Mesothelial cell of epicardium (in vitro differentiated cells): ENCODE measurements at places on chromosomes 2 and 18.

DNA sequence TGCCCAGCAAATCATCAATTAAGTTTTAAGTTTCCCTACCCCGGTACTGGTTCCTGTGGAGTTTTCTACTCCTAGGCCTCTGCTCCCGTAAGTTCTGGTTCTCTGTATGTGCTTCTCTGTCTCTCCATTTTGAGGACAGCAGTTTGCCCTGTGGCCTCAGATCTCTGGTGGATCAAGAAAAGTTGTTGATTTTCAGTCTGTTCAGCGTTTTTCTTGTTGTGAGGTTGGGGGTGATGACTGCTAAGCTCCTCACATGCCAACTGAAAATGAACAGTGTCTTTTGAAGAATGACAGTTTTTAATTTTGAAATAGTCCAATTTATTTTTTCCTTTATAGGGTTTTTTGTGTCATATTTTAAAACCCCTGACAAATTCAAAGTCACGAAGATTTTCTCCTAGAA, 31.7 kb downstream of the PROC start:
- no peak for DNase-seq

DNA sequence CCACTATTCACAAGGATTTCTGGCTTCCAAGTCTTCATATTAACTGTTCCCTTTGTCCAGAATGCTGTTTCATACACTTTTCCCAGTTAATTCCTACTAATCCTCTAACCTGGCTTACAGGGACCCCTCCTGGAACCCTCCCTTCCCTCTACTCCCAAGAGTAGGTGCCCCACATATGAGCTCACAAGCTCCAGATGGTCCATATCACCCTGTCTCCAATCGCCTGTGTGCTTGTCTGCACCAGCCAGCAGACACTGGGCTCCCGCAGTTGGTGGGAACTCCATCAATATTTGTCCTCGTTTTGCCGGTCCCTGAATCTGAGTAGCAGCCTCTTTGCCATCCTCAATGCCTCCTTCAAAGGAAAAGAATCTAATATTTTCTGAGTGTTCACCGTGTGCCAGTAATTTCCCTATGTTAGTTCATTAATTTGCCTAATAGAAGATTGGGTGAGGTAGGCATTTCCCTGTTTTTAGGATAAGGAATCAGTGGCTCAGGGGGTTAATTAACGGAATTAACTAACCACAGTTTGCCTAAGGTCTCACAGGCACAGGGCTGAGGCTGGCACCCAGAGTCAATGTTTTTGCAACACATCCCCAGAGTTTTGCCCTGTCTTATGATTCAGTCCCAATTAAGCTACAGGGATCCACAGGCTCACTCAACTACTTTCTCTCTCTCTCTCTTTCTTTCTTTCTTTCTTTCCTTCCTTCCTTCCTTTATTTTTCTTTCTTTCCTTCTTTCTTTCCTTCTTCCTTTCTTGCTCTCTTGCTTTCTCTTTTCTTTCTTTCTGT, 141.6 kb upstream of the CYP1B1 start:
- DNase-seq = no peak

- no peak for DNase-seq
Measured at GRCh38 chr2:168315331-168316072, 68.1 kb upstream of the STK39 start.

DNA sequence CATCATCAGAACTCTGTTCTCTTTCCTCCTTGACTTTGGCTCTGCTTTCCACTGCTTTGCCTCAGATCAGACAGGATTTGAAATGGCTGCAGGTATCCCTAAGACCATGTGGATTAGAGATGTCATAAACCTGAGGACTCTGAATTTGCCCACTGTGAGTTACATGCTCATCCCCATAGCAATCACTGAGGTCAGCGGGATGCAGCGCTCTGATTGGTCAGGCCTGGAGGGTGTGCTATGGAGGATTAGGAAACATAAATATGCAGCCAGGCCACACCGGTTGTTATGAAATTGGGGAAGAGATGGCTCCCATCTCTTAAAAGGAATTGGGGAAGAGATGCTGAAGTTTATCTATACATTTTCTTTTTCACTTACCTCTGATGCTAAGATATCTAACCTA, 73.7 kb upstream of the DNAJC10 start:
- DNase-seq = no peak

GRCh38 chr2:128637481-128638155, 318.9 kb upstream of the HS6ST1 start:
- DNase-seq = no peak

GRCh38 chr2:199480966-199481365, 23.2 kb upstream of the SATB2 start:
- DNase-seq = no peak

GRCh38 chr18:7617738-7618422, 50.8 kb downstream of the PTPRM start:
- no peak for DNase-seq

- no peak for DNase-seq
Measured at GRCh38 chr18:12474876-12475275, 67.1 kb downstream of the PRELID3A start.

DNA sequence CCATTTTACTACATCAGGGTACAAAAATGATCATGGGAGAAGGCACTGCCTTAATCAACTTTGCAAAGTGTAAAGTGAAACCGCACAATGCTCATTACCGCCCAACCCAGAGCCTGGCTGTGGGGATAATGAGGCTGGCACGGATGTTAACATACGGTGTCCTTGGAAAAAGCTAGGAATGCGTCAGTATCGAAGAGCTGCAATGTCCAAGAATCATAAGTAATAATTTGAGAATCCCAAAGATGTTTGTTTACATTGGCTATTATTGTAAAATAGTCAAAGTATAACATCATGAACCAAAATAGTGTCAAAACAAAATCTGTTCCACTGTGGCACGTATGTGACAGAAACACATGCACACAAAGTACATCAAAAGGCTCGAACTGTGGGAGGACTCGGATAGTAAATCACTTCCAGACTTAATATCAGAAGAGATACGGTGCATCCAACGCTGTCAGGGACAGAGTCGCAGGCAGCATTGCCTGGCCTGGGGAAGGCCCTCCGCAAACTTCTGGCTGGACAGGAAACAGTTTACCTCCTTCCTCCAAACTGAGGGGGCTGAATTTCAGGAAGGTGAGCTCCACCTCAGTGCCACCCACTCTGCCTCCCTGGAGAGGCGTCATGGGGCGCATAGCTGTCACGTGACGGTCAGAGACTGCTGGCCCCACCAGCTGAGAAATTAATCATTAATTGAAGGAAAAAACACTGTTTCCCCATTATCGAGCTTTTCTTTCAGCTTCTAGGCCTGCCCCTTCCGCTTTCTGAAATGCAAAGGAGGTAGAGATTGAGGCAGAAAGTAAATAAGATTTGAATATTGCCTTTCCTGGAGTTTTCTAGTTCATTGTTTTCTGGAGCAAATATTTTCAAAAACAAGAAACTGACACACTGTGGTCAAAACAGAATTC, 1.8 kb upstream of the ID2 start:
- peak; percentile 58 for DNase-seq

DNA sequence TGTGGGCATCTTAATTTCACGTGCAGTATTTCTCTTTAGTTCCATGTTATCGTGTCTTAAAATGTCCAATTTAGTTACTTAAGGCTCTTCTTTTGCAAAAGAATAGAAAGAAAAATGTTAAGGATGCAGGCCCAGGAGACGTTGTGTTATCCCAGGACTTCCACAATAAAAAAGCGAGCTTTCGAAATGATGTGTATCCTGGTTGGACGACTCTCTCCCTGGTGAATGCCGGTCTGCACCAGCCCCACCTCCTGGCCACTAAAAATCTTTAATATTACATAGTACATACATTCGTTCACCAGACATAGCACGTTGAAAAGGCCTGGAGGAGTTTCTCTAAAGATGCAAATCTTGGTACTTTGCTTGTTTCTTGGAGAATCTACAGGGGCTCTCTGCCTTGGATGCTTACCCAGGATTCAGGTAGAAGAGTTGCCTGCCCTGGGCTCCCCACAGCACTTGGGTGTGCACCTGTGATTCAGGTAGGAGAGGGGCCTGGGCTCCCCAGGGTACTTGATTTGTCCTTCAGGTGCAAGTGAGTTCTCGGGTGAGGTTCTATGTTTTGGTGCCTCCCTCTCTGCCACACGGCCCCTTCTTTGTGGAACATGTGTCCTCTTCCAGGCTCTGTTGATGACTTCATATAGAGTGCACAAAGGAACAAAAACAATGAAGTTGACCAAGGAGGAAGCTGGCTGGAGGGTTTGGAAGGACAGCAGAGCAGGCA, 26.6 kb downstream of the TWIST2 start:
- no peak for DNase-seq

- no peak for DNase-seq
Measured at GRCh38 chr2:38634684-38635083, 31.2 kb upstream of the GALM start.

DNA sequence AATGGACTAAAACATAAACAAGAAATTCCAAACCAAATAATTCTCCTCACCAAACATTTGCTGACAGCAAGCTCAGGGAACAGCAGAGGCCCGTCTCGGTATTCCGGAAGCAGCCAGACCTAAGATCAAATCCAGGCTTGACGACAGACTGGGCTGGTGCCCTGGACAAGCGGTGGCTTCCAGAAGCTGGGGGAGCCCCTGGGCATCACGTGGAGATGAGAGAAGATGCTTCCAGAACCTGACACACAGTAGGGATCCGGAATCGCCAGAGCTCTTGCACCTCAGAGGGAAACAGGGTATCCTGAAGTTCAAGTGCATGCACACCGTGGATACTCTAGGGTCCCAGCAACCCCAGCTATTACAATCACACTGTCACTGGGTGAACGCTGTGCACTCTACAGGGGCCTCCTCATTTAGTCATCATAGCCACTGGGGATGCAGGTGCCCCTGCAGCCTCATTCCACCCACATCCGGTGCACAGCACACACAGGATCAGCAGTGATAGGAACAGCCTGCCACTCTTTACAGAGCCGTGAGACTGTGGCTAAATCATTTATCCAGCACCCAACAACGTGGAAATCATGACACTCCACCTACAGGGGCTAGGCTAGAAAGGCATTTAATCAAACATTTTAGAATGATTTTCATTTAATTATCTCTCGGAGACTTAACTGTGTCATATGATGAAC, 102.6 kb downstream of the HDAC4 start:
- no peak for DNase-seq

DNA sequence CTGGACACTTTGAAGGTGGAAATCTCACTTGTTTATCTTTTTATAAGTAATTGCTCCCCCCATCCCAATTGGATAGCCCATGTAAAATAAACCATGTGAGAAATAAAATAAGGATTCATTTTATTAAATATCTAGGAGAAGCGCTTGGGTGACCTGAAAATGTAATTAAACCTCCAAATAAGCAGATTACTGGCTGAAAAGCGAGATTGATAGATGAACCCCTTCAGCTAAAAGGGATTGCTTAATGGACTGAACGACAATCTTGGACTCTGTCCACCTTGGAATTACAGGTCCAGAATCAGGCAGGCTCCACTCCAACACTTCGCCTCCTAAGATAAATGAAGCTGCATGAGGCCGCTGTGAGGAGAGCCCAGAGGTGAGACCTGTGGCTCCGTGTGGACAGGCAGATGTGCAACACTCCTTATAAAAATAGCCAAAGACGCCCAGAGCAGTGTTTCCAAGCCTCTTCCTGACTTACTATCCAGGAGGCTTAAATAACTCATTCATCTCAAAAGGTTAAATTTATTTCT, 441.5 kb downstream of the MTX2 start:
- no peak for DNase-seq

- no peak for DNase-seq
Measured at GRCh38 chr2:79984476-79984875, 320.1 kb downstream of the LRRTM1 start.

- no peak for DNase-seq
Measured at GRCh38 chr2:70627211-70627898, 73.7 kb upstream of the TGFA start.

DNA sequence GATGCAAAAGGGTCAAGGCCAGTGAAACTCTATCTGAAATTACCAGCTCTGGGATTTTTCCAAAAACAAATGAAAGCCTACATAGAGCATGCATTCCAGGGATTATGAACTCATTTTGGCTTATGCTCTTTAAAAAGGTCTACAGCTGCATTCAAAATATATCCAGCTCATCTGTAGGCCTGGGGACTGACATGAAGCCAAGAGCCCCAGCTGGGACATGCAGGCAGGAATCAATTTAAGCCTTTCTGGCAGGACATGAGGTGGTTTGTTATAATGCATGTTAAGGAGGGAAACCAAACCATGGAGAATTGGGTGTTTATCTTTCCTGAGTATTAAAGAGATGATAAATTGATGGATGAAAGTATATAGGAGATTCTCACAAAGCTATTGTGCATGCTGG, 164.5 kb downstream of the RBM43 start:
- no peak for DNase-seq

- DNase-seq = no peak
Measured at GRCh38 chr18:14933964-14934363, 186.0 kb downstream of the ANKRD30B start.

DNA sequence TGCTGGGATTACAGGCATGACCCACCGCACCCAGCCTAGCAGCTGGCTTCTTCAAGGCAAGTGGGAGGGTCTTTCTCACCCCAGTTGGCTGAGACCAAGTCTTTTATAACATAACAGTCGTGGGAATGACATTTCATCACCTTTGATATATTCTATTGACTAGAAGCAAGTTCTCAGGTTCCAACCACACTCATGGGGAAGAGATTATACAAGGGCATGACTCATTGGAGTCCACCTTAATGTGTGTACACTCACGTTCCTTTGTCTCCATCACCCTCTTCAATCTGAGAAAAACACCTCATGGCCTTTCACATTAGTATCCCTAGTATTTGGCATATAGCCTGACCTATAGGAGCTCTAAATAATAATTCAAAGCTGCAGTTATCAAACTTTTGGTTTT, 2.8 kb upstream of the BBS5 start:
- DNase-seq = no peak

GRCh38 chr2:27705851-27706622, 42.3 kb downstream of the SLC4A1AP start:
- DNase-seq = no peak
